ENCODE measurements at places on chromosomes 2 and 18.

DNA sequence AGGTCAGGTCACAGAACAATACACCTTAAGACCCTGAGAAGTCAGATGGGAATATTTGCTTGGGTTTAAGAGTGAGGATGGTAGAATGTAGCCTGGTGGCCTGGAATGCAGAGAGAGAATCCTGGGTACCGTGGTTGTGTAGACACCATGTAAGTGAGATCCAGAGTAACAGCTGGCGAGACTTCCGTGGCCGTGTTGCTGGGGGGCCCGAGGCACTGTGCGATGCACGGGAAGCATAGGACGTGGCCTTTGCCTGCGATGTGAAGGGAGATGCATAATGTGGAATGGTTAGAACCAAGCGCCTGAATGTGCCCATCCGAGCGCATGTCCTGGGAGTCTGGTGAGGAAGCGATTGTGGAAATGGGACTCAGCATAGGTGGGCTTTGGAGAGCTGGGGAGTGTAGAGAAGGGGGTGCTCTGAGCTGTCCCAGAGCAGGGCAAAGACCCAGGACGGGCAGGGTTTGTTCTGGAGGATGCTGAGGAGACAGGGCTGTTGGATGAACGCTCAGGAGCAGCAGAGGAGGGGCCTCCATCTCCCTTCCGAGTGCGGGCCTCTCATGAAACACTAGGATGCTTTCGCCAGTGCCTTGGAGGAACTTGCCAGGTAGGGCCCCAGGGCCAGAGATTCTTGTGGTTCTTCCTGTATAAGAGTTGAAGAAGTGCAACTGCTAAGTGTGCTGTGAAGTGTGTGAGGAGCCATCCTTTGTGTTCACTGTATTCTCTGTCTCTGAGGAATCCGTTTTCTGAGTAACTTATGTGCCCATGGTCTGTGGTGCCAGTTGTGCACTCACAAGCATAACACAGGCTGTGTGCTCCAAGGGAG is 7.1 kb downstream of the RNF144A start:
- DNase-seq = no peak

DNA sequence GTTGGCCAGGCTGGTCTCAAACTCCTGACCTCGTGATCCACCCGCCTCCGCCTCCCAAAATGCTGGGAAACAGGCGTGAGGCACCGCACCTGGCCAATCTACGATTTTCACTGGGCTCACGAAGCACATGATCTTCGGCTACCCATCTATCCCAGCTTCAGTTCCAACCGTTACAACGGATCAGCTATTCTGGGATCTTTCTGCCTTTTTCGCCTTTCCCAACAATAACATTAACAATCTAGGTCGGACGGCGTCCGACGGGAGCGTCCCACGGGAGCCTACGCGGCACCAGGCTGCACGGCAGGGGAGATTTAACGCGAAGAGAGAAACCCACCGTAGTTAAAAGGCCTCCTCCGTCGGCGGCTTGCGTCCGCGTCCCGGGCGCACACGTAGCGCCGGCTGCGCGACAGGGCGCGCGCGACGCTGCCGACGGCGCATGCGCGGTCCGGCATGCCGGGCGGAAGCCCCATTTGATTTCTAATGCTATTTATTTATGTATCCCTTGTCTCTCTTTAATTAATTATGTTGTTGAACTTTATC is at the start of gene MSL3B:
Gene MSL3B, minus strand, starts transcription at position 394 of the 540 bp plus-strand sequence.
- DNase-seq = peak; percentile 68

GRCh38 chr2:141707486-141707885 is 423.3 kb downstream of the LRP1B start:
- no peak for DNase-seq

DNA sequence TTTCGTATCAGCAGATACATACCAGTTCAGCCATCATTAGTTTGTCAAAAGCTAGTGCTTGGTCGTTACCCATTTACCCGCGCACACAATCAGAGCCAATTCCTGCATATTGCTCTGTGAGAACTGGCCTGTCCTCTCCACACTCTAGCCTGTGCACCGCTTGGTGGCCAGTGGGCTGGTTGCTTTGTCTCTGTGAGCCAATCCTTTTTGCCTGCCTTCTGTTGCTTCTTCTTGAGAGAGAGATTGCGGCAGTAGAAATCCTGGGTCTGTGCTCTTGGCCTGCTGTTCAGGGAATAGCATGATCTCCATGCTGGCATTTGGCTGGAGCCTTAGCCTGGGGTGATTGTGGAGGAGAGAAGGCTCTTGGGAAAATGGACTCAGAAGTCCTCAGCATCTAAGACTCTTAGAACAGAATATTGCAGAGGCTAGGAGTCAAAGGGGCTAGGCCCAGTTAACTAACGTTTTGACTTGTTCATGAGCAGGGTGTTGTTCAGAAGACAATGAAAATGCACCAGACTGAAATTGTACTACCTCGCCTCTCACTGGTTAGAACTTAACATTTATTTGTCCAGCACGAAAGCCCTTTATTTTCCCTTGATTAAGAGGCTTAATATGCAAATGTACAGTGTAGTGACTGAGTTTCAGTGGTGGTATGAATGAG is 37.1 kb downstream of the MAP4K4 start:
- DNase-seq = no peak

DNA sequence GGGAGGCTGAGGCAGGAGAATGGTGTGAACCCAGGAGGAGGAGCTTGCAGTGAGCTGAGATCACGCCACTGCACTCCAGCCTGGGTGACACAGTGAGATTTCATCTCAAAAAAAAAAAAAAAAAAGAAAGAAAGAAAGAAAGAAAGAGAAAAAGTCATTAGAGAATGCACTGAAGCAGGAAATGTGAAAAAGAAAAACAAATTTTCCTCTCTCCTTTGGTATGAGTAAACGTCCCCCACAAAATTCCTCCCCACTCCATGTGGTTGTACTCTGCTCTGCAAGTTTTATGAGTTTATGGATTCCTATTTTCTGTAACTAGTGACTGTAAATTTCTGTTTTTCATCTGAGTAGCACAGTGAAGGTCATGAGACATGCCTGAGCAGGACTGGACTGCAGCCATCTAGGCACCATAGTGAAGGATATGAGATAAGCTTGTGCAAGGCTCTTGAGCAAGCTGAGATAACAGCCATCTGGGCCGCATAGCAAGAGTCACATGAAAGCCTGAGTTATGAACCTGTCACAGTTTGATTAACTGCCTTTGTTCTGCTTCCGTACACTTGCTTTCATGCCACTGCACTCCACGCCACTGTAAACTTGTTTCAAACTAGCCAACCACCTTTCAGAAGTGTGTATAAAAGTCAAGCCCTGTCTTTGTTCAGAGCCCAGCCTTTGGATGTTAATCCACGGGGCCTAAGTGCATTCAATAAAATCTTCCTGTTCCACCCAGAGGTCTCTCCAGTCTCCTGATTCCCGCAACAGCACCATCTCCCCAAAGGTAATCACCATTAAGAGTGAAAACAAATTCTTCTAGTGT is 50.2 kb downstream of the SKA1 start:
- DNase-seq = no peak

DNA sequence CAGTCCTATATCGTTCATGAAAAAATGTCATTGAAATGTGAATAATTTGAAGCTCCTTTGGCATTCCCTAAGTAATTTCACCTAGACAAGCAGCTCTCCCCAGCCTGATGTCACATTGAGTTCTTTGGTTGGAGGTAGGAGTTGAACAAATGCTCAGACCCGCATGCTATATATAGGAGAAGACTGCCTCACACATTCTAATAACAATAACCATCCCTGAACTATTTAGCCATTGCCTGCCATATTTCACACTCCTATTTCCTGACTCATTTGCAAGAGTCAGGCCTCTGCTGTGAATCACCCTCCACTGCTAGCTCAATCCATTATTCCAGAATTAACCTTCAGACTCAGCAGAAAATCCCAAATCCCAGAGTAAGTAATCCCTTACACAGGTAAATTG is 256.6 kb upstream of the ACVR2A start:
- no peak for DNase-seq

- no peak for DNase-seq
These were observed 238.1 kb downstream of the KLHL29 start for GRCh38 chr2:23622966-23623675.

DNA sequence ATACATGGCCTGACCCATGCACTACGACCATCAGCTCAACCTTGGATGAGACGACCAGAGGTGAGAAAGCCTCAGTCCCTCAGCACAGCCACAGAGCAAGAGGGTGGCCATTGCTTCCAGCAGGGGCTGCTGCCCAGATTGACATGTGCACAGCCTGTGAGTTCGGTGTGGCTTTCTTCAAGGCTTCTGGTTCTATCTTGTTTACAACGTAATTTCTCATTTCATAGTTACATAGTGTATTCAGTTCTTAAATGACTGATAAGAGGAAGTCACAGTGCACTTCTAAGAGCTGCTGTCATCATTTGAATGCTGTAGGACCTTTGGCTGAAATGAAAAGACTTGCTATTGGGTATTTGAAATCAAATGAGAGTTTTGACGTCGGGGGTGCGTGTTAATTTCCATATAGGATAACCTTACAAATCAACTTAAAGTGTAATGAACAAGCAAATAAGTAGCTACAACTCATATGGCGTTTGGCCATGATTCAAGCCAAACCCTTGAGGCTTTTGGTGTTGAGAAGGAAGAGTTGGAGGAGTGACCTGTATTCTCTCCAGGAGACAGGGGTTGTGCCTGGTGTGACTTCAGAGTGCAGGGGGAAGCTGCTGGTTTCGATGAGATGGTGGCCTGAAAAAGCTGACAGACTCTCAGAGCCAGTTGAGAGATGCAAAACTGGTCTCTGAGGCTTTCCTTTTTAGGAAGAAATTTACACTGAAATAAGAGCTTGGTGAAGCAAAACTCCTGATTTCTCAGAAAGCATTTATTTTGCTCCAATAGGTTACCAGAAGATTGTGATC is 51.0 kb downstream of the TSHZ1 start:
- DNase-seq = no peak

DNA sequence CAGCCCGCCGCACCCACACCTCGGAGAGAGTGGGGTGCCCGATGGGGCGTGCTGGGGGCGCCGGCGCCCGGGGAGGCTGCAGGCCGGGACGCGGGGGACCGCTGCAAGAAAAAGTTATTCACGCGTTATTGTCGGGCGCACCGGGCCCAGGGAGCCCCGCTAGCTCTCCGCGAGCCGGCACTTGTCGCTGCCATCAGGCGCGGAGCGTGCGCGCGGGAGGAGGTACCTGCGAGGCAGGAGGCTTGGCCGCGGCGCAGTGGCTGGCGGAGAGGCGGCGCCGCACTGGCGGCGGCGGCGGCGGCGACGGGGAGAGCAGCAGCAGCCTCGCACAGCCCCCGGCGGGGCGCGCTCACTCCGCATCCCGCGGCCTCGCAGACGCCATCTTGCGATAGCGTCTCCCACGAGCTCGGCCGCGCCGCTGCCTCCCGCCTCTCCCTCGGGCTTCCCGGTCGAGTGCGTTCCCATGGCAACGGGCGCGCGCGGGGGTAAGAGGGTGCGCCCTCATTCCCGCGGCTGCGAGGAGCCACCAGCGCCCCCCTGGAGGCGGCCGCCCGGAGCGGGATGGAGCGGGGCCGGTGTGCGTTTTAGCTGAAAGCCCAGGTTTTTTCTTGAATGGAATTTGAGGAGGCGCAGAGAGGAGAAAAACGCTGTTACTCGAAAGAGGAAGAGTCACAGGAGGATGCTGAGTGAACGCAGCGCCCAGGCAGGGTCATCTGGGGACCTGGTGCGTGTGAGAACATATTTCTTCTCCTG is at the start of gene CHN1:
Gene CHN1, minus strand, starts transcription at position 402 of the 753 bp plus-strand sequence. CDS start 469 bp downstream, outside the sequence.
- peak; percentile 67 for DNase-seq
